ENCODE measurements at places on chromosomes 6 and 20. TPM values are rescaled to one million over a fixed set of nuclear protein-coding genes. Genes with fewer than 3 reads are reported as not detected.

MYLK4 gene
- 0.12 TPM for polyA plus RNA-seq

DNA sequence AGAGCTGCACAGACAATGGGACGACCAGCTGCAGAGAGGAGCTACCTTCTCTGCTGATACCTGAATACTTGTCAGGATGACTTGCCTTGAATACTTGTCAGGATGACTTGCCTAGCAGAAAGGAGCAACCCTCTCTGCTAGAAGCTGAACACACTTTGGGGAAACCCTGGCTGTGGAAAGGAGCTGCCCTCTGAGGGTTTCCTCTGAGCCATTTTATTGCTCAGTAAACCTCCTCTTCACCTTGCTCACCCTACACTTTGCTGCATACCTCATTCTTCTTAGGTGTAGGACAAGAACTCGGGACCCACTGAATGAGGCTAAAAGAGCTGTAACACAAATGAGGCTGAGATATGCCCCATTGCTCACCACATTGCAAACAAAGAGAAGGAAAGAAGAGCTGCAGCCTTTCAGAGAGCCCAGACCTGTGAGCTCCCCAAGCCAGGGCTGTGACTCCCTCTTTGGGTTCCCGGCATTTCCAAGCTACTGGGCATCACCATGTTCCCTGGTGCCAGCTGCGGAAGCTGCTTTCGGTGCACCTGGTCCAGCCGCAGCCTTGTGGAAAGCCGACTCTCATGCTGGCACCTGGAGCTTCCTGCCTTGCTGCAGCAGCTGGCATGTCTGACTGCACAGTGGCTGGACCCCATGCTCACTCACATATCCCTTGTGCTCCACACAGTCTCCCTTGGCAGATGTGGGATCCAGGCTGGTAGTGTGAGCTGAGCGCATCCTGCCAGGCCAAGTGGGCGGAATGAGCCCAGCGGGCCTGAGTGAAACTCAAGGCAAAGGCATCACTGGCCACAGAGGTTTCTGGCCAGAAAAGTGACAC, 106.7 kb upstream of the AHI1 start:
- DNase-seq, result no peak

- no peak for DNase-seq
Measured at GRCh38 chr20:23939641-23940040, 48.9 kb downstream of the GGTLC1 start.

- no peak for DNase-seq
Measured at GRCh38 chr20:49471397-49471796, 11.1 kb downstream of the KCNB1 start.

PACSIN1 gene
- 0.25 TPM for polyA plus RNA-seq

GRCh38 chr6:21227486-21227885, 366.1 kb upstream of the SOX4 start:
- DNase-seq, result no peak
